ENCODE measurements at places on chromosomes 1 and 21.
A peak's percentile ranks its signal among the peaks of the same experiment; 100 is the strongest.

- DNase-seq = no peak
These were observed 480.4 kb downstream of the PLPP3 start for GRCh38 chr1:56098946-56099345.

DNA sequence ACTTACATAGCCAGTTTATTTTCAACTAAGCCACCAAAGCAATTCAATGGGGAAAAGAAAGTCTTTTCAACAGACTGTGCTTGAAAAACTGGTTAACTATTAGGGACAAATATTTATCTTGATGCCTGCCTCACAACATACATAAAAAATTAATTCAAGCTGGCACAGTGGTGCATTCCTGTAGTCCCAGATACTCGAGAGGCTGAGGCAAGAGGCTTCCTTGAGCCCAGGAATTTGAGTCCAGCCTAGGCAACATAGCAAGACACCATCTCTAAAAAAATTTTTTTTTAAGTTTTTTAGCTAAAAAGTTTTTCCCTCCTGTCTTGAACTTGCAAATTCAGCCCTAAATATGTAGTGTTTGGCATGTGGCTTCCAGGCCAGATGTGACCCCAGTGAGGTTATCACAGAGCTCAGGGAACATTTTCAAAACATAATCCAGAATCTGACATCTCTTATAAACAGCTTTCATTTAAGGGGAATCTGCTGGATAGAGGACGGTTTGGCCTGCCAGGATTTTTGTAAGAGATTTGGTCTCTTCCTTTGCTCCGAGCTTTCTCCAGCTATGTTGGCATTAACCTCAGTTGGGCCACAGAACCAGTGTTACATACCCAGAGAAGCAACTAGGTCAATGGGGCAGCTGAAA lies 46.4 kb downstream of the COL6A1 start:
- no peak for DNase-seq

GRCh38 chr1:203286161-203286984 lies 18.9 kb upstream of the BTG2 start:
- DNase-seq = peak; percentile 55

GRCh38 chr1:90134175-90134955 lies 139.5 kb downstream of the ZNF326 start:
- no peak for DNase-seq

DNA sequence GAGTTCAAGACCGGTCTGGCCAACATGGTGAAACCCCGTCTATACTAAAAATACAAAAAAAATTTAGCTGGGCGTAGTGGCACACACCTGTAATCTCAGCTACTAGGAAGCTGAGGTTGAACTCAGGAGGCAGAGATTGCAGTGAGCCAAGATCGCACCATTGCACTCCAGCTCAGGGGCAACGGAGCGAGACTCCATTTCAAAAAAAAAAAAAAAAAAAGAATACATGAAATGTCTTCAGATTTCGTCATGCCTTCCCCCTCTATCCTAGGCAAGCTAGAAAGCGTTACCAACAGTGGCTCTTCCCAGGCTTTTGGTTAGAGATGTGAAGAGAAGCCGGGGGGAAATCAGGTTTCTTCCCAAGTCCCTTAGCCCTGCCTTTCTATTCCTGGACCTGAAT lies 3.6 kb downstream of the TFF1 start:
- no peak for DNase-seq

GRCh38 chr1:168304865-168305264 lies 24.2 kb downstream of the TBX19 start:
- no peak for DNase-seq

- no peak for DNase-seq
These were observed 106.3 kb downstream of the CD247 start for GRCh38 chr1:167412072-167412471.

GRCh38 chr1:88509379-88509778 lies 174.7 kb upstream of the PKN2 start:
- DNase-seq = no peak

DNA sequence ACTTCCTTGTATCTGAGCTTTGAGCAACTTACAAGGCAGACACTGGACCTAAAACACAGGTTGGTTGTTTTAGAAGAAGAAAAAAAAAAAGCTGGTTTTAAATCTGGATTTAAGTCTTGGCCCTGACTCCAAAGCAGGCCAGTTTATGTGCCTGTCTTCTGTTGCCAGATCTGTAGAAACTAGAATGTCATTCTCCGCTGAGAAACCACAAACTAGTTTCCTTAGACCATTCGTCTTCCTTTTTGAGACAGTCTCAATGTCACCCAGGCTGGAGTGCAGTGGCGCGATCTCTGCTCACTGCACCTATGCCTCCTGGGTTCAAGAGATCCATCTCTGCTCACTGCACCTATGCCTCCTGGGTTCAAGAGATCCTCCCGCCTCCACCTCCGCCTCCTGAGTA lies 33.9 kb downstream of the APP start:
- no peak for DNase-seq

DNA sequence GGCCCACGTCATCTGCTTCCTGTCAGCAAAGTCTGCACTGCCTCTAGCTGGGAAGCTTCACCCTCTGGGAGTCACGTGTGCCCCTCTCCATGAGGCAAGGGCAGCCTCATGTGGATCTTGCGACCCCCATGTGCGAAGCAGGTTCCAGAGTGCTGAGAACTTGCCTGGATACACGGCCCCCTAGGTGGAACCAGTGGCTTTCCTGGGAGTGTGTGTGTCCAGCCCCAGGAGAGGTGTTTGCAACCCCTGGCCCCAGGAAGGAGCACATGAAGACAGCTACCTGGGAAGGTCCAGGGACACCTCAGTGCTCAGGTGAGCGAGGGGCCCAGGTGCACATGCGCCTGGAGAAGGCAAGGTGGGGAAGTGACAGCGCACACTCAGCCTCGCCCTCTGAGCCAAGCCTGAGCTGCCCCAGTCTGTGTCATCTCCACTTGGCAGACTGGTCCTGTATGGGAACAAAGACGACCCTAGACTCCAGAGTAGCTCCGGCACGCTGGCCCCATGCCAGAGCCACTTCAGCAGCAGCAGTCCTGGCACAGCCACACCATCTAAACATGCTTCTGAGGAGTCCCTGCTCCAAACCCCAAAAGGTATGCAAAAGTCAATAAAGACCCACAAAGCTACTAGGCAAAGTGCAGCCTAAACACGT lies 8.9 kb downstream of the LSS start:
- no peak for DNase-seq

GRCh38 chr1:144551107-144551542 lies 41.6 kb upstream of the PPIAL4F start:
- DNase-seq = no peak

DNA sequence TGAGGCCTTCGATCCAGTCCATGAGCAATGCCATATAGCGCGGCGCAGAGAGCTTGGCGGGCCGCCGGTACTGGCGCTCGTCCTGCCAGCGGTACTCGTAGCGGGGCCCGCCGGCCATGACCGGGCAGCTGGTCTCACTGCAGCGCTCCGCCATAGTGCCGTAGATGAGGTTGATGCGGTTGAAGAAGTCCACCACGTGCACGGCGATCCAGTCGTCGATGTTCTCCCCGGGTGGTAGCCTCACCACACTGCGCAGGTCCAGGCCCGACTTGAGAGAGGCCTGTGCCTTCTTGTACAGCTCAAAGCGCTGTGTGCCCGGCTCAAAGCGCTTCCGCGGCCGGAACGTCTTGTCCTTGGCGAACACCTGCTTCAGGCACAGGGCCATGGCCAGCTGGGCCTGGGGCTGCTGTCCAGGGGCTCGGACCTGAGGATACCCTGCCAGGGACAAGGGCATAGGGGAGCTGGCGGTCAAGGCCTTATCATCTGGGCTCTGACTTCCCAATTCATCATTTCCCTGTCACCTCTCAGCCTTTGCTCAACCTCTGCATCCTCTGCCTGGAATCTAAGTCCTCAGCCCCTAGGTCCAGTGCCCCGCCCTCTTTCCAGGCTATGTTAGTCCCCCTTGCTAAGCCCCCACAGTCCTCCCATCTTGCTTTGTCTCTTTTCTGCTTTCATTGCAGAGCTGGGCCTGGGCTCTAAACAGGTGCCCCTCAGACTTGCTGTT lies 3.5 kb downstream of the MOB3C start:
- no peak for DNase-seq

DNA sequence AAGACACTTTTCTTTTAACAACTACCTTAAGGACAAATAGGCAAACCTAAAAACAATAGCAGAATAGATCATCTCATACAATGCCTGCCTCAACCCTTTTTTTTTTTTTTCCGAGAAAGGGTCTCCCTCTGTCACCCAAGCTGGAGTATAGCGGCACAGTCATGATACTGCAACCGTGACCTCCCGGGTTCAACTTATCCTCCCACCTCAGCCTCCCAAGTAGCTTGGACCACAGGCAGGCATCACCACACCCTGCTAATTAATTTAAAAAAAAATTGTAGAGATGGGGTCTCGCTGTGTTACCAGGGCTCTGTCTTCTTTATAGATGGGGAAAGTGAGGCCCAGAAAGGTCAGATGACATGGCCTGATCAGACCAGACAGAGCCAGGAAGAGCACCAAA lies 7.9 kb downstream of the SH3BGRL3 start:
- DNase-seq = no peak

- no peak for DNase-seq
These were observed 3.0 kb downstream of the LDLRAD2 start for GRCh38 chr1:21814981-21815582.

GRCh38 chr1:81407000-81407821 lies 393.5 kb upstream of the ADGRL2 start:
- DNase-seq = no peak

DNA sequence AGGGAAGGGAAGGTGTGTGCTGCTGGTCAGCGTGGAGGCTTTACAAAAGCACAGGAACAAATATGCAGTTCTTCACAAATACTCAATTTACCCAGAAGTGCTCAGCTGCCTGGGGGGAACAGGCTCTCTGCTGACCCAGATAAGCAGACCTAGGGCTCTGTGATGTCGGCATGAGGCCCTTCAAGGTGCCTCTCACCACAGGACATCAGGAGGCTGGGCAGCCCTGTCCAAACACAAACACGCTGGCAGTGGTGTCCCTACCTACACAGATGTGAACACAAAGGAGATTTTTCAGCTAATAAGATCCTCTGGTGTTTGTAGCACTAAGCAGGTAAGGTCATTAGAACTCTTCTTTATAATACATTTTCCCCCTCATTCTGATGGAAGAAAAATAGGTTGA lies 243.0 kb upstream of the PROX1 start:
- DNase-seq = no peak

DNA sequence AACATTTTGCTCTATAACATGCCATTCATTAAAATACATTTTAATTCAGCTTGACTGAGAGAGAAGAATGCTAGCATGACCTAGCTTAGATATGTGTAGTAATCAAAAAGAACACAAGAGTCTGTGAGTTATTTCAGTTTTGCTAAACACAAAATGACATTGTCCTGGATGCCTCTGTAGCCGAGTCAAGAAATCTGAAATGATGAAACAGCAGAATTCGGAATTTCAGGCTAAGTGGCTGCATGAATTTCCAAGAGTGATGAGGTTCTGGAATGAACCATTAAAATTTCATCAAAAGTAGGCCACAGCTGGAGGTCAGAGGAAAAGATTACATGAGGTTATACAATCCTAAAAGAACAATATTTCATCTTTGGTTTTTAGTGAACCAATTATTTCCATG lies 79.1 kb upstream of the CXADR start:
- DNase-seq = no peak

DNA sequence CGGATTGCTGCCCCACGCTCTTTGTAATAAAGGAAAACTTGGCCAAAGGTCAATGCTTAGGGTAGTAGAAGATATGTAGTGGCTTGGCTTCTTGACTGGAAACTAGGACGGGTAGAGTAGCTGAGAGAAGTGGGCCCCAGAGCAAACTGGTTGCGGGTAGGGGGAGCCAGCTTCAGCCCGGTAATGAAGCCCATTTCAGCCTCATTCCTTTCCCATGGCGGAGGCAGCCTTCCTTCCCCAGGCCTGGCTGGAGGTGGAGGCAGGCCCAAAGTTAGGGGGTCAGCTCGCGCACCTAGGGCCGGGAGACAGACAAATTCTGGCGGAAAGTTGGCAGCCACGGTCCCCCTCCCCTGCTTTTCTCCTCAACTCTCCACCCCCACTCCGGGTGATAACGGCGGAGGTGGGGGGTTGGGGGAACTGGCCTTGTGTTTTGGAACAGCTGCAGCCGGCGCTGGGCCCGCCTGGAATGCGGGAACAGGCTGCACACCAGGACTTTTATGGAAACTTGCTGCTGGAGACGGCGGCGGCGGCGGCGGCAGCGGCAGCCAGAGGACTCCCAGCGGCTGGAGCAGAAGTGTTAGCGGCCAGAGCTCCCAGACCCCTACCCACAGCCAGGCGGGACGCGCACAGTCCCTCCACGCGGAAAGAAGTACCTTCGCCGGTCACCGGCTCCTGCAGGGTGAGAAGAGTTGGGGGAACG lies at the start of gene NEXN:
Gene NEXN, plus strand, starts transcription at position 544 of the 700 bp plus-strand sequence. CDS start 27,483 bp downstream, outside the sequence.
- peak; percentile 45 for DNase-seq

- peak; percentile 24 for DNase-seq
These were observed 39.8 kb downstream of the TGFBR3 start for GRCh38 chr1:91846007-91846638.

DNA sequence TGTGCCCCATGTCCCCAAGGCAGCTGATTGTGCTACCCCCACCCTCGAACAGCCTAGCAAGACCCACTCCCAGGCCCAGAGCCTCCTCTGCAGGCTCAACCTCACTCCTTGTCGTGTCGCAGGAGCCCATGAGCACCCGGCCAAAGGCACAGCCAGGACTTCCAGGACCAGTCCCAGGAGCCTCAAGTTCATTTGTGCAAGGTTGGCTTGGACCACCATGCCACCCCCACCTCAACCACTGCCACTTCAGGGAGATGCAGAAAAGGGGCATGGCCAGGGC lies 54.4 kb upstream of the KRTAP11-1 start:
- DNase-seq = no peak

- peak; percentile 74 for DNase-seq
These were observed 58.0 kb downstream of the NKAIN1 start for GRCh38 chr1:31181515-31182343.

DNA sequence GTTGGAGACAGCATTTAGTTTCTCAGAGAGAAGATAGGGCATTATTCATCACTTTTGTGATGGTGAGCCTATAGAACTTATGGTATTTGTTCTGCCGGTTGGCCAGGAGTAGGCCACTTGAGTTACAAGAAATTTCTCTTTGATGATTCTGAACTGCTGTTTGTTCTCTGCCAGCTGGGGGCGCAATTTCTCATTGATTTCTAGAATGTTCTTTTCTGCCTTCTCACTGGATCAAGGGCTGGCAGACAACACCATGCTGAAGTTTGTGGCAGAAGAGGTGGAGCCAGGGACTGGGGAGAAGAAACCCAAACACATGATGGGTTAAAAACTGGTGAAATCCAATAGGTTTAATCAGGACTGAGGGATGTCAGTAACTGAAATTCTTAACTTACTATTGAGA lies 360.6 kb downstream of the FAM72C start:
- peak; percentile 12 for DNase-seq

- no peak for DNase-seq
These were observed 86.9 kb downstream of the ADAMTS1 start for GRCh38 chr21:26758083-26758880.

All from suppressor macrophage (primary cell).